Fibroblast of skin of back (primary cell): ENCODE measurements at places on chromosomes 6 and 20.

DNA sequence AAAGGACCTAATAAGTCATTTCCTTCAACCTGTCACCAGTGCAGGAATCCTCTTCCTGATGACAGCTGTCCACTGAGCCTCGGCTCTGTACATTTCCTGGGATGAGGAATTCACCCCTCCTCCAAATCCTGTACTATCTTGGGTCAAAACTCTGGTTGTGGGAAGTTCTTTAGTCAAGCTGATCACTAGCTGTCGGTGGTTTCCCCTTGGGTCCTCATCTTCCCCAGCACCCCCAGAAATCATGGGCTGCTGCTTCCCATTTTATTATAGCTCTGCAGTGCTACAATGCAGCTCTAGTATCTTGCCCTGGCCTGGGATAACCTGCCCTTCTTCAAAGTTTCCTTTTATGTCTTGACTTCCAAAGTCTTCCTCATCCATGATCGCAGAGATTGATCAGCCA is 14.6 kb upstream of the ADA start:
- no peak for DNase-seq

DNA sequence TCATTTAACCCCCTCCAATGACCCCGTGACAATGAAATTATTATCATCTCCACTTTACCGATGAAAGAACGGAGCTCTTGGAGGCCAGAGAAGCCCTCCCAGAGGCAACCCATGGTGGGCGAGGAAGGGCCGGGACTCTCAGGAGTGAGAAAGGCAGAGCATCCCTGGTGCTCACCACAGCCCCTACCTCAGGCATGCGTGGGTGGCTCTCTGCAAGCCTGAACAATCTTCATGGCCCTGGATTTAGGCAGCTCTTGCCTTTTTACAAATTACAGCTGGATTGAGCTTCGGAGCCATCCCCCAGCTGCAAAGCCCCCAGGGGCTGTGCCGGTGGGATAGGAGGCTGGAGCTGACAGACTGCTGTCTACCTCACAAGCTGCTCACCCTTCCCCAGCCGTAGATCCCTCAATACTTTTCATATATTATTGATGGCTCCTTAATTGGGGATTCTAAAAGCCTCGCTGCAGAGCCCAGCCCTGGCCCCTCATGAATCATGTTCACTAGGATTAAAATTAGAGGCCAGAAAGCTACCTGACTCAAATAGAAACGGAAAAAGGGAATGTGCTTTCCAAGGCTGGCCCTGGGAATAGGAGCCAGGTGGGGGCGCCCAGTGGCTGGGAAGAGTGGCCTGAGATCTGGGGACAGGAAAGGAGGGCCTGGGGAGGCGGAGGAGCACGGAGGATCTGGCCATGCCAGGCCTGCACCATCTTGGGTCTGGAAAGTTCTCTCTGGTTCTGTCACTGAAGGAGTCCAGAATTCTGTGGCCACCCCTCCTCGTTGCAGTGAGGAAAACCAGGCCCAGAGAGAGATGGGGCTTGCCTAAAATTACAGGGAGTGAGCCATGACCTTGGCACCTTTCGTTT is 29.1 kb downstream of the CPNE5 start:
- no peak for DNase-seq

GRCh38 chr6:41497994-41498393 is 48.2 kb upstream of the FOXP4 start:
- peak; percentile 21 for DNase-seq

DNA sequence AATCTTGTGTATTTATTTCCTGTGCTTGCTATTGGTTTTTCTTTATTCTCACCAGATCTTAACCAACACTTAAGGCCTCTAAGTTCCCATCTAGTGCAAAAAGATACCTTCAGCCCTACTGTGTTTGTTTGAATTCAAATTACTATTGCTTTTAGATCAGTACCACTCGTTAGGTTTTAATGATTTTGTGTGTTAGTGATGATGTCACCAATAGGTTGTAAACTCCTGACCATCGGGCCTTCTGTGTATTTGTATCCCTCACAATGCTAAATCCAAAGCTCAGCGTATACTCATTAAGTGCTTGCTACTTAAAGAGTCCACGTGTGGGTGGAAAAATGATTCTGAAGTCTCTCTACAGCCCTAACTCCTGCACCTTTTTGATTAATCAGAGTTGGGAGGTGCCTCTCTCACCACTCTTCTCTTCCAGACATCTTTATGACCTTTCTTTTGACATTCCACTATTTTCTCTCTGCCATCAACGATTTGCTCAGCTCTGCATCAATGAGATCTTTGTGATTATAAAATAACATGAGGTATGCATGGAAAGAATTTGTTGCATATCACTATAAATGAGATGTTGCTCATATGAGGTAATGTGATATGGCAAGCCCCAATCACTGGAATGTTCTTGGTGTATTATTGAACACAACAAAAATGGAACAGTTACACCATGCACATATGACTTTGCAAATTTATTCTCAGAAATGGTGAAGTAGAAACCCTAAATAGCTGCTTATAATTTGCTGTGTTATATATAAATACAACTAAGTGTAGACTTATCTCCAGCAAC is 55.1 kb upstream of the LAMA2 start:
- DNase-seq = peak; percentile 23

GRCh38 chr6:159908979-159909378 is 18.2 kb downstream of the MAS1 start:
- DNase-seq = no peak

- DNase-seq = peak; percentile 80
Observed at GRCh38 chr6:43944908-43945767, 175.1 kb downstream of the VEGFA start.

GRCh38 chr6:126419901-126420300 is 80.0 kb downstream of the CENPW start:
- DNase-seq = no peak

DNA sequence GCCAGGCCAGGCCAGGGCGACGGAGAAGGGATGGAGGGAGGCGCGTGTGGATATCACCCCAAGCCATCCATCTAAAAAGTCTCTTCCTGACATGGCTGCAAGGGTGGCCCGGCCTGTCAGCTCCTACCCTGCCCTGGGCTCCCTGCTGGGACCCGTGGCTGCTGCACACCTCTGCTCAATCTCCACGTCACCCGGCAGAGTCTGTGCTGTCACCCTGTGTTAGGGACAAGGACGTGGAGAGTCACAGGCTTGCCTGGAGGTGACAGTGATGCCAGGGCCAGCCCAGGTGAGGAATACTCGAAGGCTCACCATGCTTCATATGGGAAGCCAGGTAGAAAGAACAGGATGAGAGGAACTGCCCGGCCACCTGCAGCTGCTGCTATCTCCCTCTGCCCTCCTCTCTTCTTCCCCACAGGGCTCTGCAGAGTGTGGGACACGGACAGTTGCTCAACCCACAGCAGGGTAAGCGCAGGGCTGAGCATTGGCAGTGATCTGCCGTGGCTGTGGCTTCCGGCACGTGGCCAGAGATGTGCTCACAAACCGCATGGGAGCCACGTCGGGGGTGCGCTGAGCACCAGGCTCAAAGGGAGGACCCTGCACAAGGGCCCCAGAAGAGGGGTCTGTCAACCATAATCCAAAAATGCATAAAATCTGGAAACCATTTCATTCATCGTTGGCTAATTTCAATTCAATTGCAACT is 214.3 kb downstream of the DLL1 start:
- DNase-seq = no peak

DNA sequence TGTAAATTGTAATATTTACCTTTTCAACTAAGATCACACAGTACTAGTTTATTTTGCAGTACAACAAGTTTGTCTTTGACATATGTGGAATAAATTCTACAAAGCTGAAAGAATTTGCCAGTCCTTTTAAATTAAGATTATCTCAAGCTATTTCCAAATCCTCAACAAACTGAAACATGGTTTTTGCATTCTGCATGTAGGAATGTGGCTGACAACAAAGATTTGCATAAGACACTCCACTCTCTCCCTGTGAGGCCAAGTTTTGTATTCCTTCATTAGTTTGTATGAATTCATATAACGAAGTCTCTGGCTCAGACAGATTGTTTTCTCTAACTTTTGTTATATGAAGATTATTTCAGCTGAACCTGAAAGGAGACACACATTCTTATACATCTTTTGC is 124.1 kb upstream of the THEMIS start:
- DNase-seq = no peak

DNA sequence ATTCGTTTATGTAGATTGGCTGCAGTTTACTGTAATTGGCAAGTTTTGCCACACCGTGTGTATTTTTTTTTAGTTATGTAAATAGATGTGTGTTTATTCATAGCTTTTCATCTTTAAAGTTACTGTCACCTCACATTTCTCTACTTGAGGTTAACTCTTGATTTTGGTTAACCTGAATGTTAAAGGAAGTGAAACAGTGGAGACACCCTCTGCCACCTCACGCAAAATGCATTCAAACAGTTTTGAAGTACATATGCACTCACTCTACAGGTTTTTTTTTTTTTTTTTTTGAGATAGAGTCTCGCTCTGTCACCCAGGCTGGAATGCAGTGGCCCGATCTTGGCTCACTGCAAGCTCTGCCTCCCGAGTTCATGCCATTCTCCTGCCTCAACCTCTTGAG is 17.7 kb downstream of the OR2A4 start:
- no peak for DNase-seq

DNA sequence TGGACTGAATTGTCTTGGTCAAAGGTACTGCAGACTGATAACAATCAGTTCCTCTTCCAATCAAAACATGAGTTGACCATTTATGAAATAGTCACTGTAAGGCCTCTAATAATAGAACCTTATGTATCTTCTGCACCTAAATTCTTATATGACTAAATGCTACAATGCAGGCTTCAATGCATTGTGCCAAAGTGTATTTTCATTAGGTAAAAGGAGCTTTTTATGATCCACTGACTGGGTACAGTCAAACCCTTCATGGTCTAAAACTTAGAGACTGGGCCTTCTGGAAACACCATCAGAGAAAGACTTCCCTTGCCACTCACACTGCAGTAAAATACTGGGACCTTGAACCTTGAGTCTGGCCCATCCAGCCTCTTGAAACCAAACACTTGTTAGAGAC is 16.3 kb downstream of the LGSN start:
- no peak for DNase-seq

- DNase-seq = no peak
Observed at GRCh38 chr20:12687476-12687875, 321.3 kb upstream of the SPTLC3 start.

DNA sequence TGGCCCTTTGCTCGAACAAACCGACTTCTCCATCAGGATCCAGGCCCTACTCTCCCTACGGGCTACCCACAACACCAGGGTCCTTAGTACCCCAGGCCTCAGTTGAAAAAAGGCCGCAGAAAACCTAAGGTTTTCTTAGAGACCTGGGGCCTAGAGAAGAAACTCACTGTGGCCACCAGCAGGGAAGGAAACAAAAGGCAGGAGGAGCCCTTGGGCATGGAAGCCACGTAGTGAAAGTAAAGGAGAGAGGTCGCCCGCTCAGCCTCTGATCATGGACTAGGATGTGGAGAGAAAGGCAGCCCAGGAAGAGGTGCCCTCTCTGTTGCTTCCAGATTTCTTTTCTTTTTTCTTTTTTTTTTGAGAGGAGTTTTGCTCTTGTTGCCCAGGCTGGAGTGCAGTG is 31.5 kb downstream of the CPNE5 start:
- DNase-seq = no peak

- DNase-seq = peak; percentile 91
Observed at GRCh38 chr6:148508401-148509041, 165.9 kb downstream of the SASH1 start.

GRCh38 chr6:34298941-34299340 is 50.1 kb upstream of the SMIM29 start:
- no peak for DNase-seq

DNA sequence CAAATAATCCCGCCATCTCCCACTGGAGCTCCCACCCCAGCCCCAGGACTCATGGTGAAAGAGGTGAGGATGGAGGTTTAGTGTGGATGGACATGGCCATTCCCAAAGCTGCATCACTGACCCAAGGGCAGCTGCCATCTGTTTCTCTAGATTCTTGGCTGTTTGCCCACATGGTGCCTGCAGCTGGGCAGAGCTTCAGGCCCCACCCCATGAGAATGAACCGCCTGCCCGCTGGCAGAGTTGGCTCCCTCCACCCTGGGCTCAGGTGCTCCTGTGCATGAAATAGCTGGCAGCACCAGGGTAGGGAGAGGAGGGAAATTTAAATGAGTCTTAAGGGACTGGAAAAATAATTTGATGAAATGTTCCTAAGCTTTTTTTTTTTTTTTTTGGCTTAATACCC is 17.4 kb downstream of the SCML4 start:
- no peak for DNase-seq

DNA sequence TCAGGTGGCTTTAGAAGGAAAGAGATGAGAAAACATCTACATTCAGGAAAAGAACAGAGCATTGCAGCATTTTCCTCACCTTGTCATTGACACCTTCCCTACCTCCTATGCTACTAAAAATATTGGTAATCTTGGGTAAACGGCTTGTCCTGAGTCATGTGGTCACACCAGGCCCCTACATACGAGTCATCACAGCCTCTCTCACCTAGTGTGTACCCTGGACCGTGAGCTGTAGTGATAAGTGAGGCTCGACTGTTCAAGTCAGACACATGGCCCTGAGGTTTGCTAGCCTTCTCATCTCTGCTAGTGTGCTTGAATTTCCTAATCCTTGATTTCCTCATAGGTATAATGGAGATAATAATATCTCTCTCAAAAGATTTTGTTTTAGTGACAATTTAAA is 29.6 kb upstream of the TMEM244 start:
- peak; percentile 18 for DNase-seq
